ENCODE measurements at places on chromosomes 3 and 15.

DNA sequence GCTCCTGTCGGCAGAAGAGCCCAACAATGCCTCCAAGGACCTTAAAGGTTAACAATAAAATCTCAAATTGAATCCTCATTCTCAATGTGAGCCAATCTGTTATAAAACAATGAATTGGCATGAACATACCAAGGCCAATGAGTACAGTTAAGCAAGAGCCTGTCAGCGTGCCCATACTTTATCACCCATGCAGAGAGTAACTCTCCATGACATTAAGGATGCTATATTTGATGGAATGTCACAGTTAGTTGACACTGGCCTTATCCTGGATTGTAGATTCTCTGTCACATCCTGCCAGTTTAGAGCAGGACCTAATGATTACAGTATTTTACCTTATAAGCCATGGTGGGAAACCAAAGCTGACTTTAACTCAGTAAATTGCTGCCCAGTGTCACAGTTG lies 335.4 kb upstream of the MDFIC2 start:
- no peak for DNase-seq

- no peak for DNase-seq
Measured at GRCh38 chr3:155747946-155748290, 3.0 kb upstream of the PLCH1 start.

GRCh38 chr15:57607570-57608000 lies 15.9 kb downstream of the MYZAP start:
- DNase-seq = no peak

DNA sequence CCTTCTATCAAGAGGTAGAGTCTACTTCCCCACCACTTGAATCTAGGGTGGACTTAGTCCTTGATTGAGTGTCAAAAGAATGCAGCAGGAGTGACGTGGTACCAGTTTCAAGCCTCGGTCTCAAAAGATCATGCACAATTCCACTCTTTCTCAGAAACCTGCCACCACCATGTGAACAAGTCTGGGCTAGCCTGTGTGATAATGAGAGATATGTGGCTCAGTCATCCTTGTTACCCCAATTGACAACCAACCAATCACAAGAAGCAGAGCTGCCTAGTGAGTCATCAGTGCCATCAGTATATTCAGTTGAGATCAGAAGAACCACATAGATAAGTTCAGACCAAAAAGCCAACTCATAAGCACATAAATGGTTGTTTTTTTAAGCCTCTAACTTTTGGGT lies 374.5 kb downstream of the IL20RB start:
- DNase-seq = no peak

- DNase-seq = no peak
Measured at GRCh38 chr3:126309861-126310655, 47.1 kb downstream of the KLF15 start.

GRCh38 chr3:41630708-41631107 lies 331.2 kb downstream of the ULK4 start:
- no peak for DNase-seq

- DNase-seq = no peak
Measured at GRCh38 chr3:54845011-54845410, 82.8 kb downstream of the LRTM1 start.

DNA sequence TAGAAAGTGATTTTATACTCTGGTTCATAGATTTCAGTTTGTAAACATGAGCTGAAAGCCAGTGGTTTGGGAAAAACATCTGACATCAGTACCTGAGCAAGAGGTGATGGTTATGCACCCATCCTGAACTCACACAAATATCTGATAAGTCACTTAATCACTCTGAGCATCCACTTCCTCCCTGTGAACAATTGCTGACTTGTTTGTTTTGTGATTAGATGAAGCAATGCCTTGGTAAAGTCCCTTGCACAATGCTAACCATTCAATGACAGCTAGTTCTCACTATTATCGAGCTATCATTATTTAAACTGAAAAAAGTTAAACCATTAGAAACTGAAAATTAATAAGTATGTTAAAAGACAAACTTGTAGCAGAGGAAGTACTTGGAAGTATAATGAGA lies 303.0 kb downstream of the PLOD2 start:
- DNase-seq = no peak

DNA sequence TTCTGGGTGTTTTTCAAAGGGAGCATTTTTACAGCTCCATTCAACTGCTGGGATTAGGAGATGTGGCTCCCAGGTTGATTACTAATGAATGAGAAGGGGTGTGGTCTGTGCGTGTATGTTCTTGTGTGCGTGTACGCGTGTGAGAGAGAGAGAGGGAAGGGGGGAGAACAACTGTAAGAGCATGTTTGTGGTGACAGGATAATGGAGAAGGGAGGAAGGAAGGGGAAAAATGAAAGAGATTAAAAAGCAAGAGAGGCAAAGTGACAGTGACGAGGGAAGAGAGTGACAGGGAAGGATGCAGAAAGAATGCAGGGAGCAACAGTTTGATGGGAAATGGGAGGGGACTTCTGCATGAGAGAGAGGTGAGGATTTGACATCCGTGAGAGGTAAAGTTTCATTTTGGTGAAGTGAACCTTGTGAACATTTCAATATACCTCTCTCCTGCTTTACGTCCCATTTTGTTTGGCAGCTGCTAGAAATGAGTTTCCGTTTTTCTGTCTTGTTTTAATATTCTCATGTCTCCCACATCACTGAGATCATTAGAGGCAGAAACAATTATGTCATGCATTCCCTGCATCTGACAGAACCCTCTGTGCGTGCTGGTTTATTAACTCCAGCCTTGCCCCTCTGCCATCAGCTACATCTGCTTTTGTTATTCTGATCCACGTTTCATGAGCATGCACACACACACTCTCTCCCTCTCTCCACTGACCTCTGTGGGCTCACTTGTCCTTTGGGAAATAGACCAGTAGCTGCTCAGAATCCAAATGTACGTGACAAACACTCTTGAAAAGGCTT lies 161.6 kb downstream of the GAP43 start:
- DNase-seq = no peak

- no peak for DNase-seq
Measured at GRCh38 chr15:47363653-47364052, 353.7 kb upstream of the SEMA6D start.

- no peak for DNase-seq
Measured at GRCh38 chr15:73464602-73465001, 21.6 kb downstream of the REC114 start.

DNA sequence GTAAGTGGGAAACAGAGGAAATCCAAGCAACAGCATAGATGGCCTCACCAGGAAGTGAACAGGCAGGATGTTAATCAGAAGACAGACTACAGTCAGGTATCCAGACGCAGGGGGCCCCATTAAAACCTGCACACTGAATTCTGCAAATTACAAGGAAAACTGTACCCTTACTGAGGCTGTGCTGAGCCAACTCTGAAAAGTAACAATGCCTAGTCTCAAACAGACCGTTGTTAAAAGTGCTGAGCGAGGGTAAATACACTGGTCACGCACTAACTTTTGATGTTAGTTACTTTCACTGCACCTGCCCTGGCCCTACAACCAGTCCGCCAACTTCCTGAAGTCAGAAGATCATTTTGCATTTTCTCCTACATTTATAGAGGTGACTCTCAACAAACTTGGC lies 1.0 kb downstream of the TAMM41 start:
- no peak for DNase-seq

DNA sequence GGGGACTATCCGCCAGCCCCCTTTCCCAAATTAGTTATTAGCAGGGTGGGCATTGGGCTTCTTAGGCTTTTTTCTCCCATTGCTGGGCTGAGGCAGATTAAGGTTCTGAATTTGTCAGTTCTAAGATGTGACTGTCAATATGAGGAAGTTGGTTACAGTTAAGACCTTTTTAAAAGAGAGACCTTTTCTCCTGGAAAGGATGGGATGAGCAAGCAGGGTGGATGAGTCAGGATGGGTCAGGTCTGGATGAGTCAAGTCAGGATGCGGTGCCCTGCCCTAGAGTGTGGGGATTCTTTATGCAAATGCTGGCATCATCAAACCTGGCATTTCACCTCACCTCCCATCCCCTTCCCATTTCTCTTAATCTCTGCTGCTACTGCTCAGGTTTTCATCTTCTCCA lies 1.9 kb downstream of the AEN start:
- DNase-seq = no peak

GRCh38 chr15:59668556-59668955 lies 11.2 kb upstream of the GTF2A2 start:
- no peak for DNase-seq

- no peak for DNase-seq
Measured at GRCh38 chr15:63895194-63895593, 61.4 kb upstream of the HERC1 start.

- DNase-seq = no peak
Measured at GRCh38 chr15:78007964-78008886, 69.3 kb downstream of the TBC1D2B start.

GRCh38 chr15:67076147-67076843 lies 10.9 kb downstream of the SMAD3 start:
- DNase-seq = no peak

DNA sequence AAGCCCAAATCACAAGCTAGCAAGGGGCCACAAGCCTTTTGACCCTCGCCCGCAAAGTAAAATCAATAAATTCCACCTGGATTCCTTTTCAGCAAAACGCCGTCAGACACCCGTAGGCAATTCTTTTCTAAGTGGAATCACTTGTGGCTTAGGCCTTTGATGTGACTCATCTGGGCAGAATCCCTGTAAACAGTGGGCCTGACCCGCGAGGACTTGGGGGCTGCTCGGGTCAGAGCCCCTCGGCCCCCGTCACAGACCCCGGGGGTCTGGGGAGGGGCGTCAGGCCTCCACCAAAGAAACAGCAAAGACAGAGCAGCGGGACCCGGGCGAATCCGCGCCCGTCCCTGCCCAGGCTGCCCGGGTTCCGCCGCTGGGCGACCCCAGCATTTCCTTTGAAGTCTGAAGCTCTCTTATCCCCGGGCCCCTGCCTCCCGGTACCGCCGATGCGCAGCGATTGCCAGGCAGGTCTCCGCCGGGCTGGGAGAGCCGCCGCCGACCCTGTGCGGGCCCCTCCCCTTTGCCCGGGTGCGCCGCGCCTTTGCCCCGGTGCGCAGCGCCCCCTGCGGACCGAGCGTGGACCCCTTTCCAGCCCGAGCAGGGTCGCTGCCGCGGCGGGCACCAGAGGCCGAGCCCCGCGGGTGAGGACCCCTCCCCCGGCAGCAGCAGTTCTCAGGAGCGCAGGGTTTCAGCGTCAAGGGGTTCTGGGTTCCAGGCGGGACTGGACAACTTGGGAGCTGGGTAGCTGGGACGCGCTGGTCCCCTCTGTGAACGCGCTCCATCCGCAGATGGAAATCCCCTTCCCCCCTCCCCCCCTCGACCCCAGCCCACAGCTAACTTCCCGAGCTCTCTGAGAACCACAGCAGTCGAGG lies 178.3 kb downstream of the UACA start:
- DNase-seq = peak; percentile 73

DNA sequence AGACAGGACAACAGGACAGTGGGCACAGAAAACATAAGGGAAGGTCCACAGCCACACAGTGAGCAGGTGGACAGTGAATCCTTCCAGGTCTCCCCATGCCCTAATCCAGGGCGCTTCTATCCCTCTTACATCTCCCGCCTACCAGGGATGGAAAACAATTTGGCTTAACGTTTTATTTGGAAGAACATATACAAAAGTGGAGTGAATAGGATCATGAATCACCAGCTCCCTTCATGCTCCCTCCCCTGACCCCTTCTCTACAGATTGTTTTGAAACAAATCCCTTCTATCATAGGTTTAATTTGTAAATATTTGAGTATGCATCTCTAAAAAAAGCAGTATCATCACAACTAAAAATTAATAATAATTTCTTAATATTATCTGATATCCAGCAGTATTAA lies 52.5 kb downstream of the CLDN11 start:
- DNase-seq = no peak

- DNase-seq = no peak
Measured at GRCh38 chr3:14133188-14133800, 8.4 kb downstream of the TMEM43 start.

DNA sequence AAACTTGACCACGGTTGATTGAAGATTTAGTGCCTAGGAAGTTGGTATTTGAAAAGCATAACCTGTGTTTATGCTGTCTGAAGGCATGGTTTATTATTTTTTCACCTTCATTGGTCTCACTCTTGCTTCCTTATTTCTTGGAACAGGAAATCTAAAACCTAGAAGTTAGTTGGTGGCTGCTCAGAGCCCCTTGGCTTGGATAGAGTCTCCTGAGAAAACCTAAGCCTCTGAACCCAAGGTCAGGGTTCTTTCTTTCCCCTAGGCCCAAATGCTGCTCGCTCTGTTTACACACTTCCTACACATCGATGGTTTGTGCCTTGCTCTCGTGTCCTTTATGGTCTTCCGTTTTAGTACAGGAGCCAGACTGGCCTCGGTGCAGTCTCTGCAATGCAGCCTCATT lies 82.2 kb downstream of the TRAK1 start:
- DNase-seq = no peak

DNA sequence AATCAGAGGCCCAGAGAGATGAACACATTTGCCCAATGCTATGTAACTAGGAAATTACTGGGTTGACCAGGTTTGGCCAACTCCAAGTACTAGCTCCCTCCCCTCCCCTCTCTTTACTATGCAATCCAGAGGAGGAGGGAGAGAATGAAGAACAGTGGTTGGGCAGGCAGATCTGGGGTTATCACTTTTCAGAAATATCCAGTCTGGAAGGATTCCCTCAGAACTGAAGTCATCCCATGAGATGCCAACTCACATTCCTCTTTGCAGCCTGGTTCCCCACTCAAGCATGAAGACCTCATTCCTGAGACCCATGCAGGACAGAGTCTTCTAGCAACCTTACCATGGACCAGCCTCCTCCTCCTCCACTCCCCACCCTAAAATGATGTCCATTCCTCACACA lies 201.1 kb downstream of the TLE3 start:
- DNase-seq = no peak

DNA sequence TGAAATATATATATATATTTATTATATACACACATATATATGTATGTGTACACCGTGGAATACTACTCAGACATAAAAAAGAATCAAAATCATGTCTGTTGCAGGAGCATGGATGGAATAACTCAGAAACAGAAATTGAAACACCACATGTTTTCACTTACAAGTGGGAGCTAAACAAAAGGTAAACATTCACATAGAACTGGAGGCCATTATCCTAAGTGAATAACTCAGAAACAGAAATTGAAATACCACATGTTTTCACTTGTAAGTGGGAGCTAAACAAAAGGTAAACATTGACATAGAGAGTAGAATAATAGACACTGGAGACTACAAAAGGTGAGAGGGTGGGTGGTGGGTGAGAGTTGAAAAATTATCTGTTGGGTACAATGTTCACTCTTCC lies 171.5 kb upstream of the GOLIM4 start:
- DNase-seq = no peak

GRCh38 chr3:152671446-152672319 lies 163.2 kb upstream of the P2RY1 start:
- no peak for DNase-seq

DNA sequence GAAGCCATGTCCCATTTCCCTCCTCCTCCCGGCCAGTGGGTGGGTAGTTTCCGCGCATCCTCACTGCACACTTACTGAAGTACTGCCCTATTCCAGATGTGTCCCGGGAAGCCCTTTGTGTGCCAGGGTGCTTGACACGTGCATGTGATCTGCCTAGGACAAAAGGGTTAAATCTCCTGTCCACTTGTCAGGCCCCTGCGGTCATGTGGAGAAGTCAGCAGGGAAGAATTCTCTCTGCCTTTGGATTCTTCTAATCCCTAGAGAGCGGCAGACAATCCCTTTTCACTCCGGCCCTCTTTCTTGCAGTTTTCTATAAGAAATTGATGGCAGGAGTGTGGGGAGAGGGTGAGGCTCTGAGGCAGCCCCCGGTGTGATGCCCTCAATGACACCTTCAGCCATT lies 19.8 kb downstream of the ST8SIA2 start:
- no peak for DNase-seq
